ENCODE measurements at places on chromosomes 1 and 21. TPM values are rescaled to one million over a fixed set of nuclear protein-coding genes. Genes with fewer than 3 reads are reported as not detected.

GRCh38 chr1:39926343-39926793 is 24.7 kb upstream of the MYCL start:
- peak; percentile 12 for DNase-seq

DNA sequence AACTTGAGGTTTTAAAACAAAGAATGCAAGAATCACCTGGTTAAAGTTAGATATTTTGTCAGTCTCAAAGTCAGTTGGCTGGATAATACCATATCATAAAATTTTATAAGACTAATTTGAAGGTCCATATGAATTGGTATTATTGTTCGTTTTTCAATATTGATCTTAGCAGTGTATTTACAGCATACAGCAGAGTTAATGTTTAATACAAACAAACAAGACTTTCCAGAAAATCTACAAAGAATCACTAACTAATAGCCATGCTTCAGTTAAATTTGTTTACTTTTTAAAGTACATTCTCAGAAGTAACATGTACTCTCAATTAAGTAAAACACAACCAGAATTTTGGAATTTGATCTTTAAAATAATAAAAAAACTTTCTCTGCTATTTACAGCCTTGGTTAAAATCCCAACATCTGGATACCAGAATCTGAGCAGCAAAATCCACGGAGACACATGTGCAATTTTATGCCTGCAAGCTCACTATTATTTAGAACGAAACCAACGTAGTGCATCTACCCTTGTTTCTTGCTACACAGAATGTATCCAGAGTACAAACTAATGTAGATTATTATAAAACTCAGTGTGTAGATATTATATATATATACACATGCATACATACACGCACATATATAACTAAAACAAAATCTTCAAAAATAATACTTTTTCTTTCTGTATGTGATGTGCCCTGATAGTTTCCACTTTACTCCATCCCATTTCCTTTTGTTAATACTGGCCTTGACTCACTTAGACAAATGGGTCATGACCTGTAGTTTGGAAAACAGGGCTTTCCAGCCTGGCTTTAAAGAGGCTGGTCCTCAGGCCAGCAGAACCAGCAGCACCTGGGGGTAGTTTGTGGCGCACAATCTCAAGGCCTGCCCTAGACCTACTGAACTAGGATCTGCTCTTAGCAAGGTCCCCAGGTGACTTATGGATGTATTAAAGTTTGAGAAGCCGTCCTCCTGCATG is 63.6 kb upstream of the ERG start:
- DNase-seq = no peak

DNA sequence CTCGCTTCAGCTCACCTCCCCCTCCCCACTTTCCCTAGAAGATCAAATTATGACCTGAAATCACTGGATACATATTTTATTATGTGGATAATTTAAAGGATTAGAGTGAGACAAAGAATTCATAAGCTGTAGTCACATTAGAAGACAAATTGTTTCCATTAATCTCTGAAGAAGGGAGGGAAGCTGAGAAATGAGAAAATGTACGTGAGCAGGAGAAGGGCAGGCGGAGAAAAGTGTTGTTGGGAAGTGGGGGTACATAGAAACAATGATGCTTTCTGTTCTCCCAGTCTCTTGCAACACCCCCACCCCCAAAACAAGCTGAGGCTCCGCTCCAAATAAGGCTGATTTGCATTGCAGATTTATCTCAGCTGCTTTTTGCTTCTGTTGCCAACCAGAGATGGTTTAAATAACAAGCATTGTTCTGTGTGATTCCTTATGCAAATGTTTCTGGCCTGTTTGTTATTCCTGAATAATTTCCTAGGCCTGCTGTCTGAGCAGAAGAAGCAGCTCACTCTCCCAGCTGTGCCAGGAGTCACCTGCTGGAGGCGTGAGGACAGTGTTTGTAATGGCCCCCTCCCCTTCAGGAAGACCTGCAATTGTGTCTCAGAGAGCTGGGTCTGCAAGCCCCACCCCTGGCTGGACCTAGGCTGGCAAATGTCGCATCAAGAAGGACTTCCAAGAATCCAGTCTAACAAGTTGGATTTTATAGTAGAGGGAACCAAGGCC is 121.8 kb upstream of the TNR start:
- DNase-seq = no peak

The RXRG gene
- total RNA-seq = not detected

- DNase-seq = no peak
Measured at GRCh38 chr1:3030663-3031381, 9.6 kb downstream of the ACTRT2 start.

DNA sequence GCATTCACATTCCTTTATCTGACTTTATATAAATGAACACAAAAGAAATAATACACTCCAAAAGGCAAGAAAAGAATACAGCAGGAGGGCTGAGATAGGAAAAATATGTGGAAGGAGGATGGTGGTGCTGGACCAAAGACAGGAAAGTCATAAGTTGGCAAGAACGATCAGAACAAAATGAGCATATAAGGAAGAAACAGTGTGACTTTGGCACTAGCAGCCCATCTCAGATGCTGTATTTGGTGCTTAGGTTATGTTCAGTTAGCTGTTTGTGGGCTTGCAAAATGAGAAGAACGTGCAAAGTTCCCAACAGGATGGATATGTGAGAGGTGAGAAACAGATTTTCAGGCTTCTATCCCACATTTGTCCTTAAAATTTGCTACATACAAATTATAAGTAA is 719.8 kb upstream of the ADGRL4 start:
- no peak for DNase-seq

The SNX27 gene
- 29.1 TPM for total RNA-seq

The IL22RA1 gene
- 1.3 TPM for total RNA-seq

- DNase-seq = no peak
Measured at GRCh38 chr21:46557919-46558392, 46.9 kb downstream of the S100B start.

The S100A6 gene
- 526 TPM for total RNA-seq

The PCBP3 gene
- 0.10 TPM for total RNA-seq

DNA sequence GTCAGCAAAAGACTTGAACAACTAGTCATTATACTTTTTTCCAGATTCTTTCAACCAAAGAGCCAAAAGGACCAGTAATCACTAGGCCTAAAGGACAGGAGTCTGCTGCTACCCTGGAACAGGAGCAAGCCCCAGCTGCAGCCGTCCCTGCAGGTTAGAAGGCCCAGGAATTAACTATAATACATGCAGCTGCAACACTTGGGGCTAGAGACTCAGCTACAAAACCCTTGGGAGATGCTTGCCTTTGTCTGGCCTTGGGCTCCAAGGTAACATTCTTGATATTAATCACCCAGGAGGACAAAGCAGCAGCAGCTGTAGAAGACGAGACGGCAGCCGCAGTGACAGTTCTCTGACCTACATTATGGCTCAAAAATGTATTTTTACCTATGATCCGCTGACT is 841.2 kb upstream of the ADGRL4 start:
- no peak for DNase-seq

- DNase-seq = no peak
Measured at GRCh38 chr21:41091616-41092015, 76.3 kb upstream of the BACE2 start.

- DNase-seq = no peak
Measured at GRCh38 chr1:71655604-71656003, 574.8 kb upstream of the ZRANB2 start.

DNA sequence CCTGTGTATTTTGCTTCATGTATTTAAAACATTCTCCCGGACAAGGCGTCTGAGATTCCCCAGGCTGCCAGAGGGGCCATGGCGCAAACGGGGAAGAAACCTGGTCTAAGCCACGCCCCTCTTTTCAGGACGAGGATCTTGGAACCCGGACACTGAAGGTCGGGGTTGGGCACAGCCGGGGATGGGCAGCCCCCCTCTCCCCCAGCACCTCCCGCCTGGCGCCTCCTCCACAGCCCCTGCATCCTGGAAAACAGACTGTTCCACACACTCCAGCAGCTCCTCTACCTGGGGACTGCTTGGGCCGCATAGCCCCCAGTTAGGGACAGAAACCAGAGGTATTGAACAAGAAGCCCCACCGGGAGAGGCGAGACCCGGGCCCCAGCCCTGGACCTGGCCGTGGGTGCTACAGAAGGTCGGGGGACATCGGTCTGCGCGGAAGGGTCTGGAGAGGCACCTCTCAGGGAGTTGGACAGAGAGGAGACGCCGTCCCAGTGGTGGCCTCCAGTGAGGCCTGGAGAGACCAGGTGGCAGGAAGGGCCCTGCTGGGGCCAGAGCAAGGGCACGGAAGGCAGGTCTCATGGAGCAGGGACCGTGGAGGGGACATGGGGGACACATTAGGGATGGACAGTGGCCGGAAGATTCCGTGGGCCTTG is 5.4 kb downstream of the TP73 start:
- DNase-seq = no peak

DNA sequence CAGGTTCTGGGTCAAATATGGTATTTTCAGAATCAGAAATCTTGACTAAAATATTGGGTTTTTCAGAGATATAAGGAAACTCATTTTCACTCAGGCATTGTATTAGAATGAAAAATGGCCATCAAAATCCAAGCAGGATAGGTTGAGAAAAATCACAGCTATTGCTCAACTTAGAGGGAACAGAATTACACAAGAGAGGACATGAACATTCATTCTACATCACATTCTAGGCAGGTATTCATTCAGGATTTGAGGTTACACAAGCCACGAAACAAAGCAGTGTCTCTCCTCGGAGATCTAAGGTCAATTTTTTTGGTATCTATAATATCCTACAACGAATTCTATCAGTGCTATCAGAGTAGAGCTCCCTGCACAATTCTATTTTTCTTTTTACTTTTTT is 163.6 kb upstream of the HP1BP3 start:
- DNase-seq = no peak

The RNASEL gene
- 7.6 TPM for total RNA-seq

The PDZK1 gene
- 8.8 TPM for total RNA-seq
